ENCODE measurements at places on chromosomes 2 and 18.

DNA sequence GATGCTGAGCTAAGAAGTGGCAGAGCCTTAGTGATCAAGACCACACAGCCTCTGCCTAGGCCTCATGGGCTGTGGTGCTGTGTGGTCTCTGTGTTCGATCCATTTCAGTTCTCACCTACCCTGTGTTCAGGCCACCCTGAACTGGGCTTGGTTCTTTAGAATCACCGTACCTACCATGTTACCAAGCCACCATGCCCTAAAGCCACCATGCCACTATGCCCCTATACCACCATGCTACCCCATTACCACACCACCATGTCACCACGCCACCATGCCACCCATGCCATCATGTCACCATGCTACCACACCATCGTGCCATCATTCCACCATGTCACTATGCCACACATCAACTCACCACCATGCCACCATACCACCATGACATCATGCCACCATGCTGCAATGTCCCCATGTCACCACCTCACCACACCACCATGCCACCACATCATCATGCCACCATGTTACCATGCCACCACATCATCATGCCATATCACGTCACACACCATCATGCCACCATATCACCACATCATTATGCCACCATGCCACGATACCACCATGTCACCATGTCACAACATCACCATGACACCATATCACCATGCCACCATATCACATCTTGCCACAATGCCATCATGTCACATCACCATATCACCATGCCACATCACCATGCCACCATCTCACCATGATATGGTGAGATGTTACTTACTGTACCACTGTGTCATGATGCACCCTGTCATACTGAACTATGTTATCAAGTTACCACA is 191.0 kb upstream of the ARL4C start:
- no peak for ATAC-seq

DNA sequence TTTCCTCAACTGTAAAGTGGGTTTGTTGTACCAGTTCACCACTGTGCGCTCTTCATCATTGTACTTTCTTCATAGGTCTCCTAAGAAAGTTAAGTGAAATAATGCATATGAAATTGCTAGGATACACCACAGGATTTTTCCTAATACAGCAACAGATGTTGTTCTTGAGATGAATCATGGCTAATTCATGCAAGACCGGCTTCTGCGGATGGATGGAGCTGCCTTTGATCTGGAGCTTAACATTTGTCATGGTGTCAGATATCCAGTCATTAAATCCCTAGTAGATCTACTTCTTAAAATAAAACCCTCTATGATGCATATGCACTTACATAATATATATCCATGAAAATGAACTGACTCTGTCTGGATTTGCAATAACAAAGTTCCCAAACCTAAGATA is 114.1 kb downstream of the COL6A3 start:
- no peak for ATAC-seq

DNA sequence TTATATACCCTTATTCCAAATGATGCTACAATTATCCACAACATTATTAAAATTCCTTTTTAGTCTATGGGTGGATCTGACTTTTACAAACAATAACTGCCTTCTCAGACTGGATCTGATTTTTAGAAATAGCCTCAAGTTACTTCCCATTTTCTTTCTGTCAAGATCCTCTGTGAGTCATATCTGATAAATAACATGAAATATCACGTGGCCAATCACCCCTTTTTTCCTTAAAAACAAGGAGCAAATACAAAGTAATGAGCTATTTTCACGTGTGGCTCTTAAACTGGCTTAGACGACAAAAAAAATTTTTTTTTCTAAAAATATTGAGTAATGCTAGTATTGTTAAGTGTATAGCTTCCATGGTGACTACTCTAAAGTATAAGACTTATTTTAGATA is 6.7 kb downstream of the PELI1 start:
- ATAC-seq = no peak

DNA sequence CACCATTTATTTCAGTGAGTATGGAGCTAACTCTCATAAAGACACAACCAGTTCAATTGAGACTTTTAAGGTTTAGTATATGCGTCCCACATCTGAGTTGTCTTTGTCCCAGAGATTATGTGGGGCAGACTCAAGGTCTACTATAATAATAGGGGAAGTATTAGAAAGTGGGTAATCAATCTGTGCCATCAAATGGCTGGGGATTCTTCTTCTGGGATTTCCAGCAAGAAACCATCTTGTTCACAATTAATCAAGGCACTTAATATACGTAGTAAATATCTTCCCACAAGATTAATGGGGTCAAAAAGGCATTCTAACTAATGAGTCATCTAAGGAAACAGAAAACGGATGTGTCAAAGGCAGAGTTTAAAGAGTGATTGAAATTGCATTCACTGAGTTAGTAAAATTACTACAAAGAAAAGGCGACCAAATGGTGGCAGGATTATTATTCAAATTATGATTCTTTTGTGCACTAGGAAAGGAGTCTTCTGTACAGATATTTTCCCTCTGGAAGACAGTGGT is 179.8 kb upstream of the REG3G start:
- ATAC-seq = no peak

DNA sequence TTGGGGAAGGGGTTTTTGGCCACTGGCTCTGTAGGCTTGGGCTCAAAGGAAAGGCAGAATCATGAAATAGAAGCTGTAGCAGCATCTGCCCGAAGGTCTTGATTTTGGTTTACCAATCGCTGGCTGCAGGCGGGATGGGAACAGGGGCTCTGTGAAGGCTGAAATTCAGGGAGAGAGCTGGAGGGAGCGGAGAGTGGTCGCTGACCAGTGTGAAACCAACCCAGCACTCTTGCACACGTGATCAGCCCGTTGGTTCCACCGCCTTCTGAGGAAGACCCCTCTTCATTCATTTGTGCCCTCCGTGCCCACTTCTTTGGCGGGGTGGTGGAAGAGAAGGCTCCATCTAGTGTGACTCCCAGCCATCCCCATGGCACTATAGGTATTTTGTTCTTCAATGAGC is 82.6 kb downstream of the KLHL29 start:
- no peak for ATAC-seq

DNA sequence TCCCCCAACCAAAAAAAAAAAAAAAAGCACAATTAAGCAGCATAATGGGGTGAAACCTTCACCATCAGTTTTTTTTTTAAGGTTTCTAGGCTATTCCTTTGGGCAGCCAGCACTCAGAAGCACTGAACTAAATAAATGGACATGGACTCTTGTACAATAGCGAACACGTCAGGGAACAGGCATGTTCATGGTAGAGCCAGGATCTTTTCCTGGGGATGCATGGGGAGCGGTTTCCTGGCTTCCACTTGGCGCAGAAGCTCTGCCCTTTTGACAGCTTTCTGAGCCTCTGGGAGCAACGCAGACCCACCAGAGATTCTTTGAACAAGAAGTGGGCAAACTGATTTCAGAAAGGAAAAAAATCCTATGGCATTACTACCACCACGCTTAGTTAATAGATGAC is 35.0 kb downstream of the ALPK2 start:
- no peak for ATAC-seq

GRCh38 chr18:25420077-25420825 is 68.3 kb upstream of the ZNF521 start:
- ATAC-seq = no peak

GRCh38 chr2:1544478-1545069 is 131.3 kb downstream of the TPO start:
- no peak for ATAC-seq

- no peak for ATAC-seq
These were observed 74.7 kb downstream of the ITSN2 start for GRCh38 chr2:24285484-24286152.

DNA sequence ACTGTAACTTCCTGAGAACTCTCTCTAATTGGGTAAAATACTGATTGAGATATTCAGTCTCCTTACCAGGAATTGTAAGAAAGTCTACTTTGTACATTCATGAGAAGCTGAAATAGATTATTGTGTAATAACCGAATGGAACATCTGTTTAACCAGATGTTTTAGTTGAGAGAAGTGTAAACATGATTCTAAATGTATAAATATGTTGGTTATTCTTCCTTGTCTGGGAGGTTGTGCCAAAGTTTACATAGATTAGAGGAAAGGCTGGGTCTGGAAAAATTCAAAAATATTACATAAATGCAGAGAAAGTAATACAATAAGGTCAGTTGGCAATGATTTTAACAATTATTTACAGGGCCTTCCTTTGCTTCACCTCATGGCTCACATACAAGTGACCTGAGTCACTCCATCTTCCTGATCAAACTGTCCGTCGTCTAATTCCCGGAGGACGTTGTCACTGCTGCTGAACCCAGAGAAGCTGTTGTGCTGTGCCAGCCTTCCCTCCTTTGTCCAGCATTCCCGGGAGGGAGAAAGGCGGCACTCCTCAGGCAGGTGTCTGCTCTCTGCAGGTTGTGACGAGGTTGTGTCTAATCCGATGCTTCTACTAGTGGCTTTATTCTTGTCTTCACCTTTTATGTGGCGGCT is 55.9 kb downstream of the MOB4 start:
- no peak for ATAC-seq

DNA sequence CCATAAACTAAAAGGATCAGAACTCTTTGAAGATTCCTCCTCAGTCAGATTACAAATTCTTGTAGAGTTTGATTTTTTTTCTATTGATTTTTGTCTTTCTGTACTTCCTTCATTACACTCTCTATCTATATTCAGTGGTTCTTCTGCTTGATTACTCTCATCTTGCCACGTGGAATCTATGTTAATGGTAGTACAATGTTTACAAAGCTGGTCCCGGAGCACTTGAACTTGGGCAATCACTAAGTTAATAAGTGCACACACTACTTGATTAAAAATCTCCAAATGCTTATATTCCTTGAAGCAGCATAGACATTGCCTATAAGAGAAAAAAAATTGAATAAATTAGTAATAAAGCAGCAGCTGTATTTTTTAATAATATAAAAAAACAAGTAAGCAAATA is 65.1 kb downstream of the USP34 start:
- no peak for ATAC-seq

DNA sequence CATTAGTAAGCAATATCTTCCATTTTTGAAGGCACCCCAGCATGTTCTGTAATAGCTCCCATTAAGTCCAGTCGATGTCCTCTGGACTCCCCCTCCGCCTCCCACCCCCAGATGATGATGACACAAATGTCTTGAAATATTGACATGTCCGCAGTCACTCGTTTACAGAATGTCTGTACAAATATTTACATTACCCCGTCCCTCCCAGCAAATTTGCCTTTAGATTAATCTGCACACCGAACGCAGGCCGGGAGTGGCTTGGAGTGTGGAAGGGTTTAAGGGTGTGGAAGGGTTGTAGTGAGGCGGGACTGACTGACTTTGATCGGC is 853 bp upstream of the OSBPL6 start:
- ATAC-seq = no peak

GRCh38 chr2:195722075-195722474 is 65.0 kb downstream of the SLC39A10 start:
- ATAC-seq = no peak

- ATAC-seq = no peak
These were observed 72.5 kb downstream of the KLF7 start for GRCh38 chr2:207093234-207093633.

- no peak for ATAC-seq
These were observed 29.9 kb downstream of the LYPD6B start for GRCh38 chr2:149068225-149068995.

DNA sequence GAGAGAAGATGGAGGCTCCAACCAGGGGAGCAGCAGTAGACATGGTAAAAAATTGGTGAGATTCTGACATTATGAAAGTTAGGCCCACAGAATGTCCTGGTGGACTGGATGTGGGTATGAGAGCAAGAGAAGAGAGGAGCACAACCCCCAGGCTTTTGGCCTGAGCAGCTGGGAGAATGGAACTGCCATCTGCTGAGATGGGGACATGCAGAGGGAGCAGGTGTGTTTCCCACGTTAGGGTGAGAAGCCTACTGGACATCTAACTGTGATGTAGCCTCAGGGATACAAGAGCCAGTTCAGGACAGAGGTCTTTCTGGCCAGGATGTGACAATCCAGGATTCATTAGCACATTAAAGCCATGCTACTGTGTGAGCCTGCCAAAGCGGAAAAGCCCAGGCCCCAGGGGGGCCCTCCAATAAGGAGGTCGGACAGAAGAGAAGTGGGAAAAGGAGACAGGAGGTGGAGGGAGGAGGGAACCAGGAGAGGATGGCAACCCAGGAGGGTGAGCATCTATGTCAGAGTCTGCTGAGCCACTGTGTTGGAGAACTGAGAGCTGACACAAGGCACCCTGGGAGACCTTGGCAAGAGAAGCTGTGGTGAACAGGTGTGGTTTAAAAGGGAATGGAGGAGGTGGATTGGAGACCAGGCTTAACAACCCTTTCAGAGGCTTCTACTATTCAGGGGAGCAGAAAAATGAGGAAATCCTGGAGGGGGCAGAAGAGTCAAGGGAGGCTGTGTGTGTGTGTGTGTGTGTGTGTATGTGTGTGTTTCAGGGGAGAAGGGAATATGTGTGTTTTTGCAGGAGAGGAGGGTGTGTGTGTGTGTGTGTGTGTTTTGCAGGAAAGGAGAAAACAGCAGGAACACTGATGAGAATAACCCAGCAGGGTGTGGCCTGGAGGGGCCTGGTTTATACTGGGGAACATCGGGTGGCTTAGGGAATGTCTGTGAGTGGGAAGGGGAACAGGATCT is 10.5 kb downstream of the CYB5A start:
- peak; percentile 39 for ATAC-seq

- ATAC-seq = no peak
These were observed 115.3 kb upstream of the SLC35G4 start for GRCh38 chr18:11494107-11494506.

GRCh38 chr2:197705912-197706838 is 1.0 kb downstream of the MARS2 start:
- ATAC-seq = no peak

DNA sequence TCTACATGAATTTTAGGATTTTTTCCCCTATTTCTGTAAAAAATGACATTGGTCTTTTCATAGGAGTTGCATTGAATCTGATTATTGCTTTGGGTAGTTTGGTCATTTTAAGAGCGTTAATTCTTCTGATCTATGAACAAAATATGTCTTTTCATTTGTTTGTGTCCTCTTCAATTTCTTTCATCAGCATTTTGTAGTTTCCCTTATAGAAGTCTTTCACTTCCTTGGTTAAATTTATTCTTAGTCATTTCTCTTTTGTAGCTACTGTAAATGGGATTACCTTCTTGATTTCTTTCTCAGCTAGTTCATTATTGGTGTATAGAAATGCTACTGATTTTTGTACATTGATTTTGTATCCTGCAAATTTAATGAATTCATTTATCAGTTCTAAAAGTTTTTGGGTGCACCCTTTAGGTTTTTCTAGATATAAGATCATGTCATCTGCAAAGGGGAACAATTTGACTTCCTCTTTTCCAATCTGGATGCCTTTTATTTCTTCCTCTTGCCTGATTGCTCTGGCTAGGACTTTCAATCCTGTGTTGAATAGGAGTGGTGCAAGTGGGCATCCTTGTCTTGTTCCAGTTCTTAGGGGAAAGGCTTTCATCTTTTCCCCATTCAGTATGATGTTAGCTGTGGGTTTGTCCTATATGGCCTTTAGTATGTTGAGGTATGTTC is 36.6 kb upstream of the AAK1 start:
- ATAC-seq = no peak

- ATAC-seq = no peak
These were observed 22.6 kb upstream of the PLEK start for GRCh38 chr2:68342470-68342869.

DNA sequence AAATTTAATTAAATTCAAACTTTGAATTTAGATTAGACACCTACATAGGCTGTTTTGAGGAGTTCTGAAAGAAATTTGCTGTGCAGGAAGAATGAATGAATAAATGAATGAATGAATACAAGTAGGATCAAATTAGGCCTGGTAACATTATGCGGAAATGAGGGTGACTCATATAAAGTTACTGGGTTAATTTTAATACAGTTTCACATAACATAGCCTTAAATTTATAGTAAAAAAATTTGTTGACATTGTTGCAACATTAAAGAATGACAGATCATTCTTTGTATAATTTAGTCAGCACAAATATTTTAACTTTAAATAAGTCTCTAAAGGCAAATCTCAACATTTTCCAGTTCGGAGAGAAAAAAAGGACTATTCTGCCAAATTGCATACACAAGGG is 1293.1 kb upstream of the SLC39A10 start:
- no peak for ATAC-seq

Data from gastroesophageal sphincter (tissue), 4 donors.